ENCODE measurements at places on chromosomes 7 and 10. TPM values are rescaled to one million over a fixed set of nuclear protein-coding genes. Genes with fewer than 3 reads are reported as not detected.

Gene LRRC61
- 0.47 TPM for polyA plus RNA-seq

Gene TEX47
- polyA plus RNA-seq: not detected

Gene CALML5
- not detected for polyA plus RNA-seq

Gene ABCF2
- 69.1 TPM for polyA plus RNA-seq

Gene NPY4R2
- 33.1 TPM for polyA plus RNA-seq

DNA sequence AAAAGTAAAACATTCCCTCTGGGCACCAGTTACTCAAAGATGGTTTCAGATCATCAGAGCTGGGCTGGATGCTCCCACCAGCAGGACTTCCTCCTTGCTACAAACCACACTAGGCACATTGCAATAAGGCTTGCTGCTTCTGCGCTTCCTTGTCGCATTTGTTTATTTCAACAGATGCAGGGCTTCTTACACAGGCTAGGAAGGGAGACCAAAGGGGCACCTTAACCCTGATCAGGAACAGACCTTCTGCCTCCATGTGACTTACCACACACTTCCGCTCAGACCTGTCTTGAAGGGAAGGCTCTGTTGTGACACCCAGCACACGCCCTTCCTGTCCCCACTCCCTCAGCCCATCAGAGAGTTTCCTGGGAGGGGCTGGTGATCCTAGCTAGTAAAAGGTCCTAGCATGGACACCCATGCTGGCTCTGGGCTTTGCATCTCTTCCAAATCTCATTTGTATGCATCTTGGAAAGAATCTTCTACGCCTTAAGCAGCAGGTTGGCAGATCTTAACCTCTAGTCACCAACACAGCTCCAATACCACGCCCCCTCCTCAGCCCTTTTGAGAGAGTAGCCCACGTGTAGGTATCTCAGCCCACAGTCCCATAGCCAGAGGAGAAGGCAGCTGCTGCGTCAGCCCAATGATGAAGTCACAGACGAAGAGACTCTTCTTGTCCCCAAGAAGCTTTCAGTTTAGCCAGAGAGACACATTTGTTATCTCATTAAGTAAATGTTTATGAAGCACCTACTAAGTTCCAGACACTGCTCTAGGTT lies 47.1 kb upstream of the SVIL start:
- no peak for DNase-seq

DNA sequence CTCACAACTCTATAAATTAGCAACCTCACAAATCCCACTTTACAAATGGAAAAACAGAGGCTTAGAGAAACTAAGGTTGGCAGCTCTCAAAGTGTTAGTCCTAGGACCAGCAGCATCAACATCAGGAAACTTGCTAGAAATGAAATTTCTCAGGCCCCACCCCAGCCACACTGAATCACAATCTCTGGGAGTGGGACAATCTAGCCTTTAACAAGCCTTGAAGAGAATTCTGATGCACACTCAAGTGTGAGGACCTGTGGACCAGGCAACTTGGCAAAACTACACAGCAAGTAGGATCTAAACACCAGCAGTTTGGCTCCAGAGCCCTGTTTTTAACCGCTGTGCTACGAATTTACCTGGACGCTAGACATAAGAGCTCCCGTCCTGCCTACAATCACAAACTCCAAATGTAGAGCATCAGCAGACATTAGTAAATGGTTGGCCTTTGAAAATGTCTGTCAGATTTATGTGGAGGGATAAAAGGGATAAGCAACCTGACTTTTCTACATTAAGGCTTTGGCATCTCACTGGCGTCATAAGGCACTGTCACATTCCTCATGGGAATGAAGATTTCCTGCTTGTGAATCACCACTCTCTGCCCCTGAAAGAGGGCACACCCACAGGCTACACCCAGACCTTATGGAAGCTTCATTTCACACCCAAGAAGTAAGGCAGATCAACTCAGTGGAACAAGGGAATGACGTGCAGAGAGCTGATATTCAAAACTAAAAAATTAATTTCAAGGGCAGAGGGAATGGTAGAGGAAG lies 34.5 kb downstream of the PPP1R3C start:
- peak; percentile 91 for DNase-seq

DNA sequence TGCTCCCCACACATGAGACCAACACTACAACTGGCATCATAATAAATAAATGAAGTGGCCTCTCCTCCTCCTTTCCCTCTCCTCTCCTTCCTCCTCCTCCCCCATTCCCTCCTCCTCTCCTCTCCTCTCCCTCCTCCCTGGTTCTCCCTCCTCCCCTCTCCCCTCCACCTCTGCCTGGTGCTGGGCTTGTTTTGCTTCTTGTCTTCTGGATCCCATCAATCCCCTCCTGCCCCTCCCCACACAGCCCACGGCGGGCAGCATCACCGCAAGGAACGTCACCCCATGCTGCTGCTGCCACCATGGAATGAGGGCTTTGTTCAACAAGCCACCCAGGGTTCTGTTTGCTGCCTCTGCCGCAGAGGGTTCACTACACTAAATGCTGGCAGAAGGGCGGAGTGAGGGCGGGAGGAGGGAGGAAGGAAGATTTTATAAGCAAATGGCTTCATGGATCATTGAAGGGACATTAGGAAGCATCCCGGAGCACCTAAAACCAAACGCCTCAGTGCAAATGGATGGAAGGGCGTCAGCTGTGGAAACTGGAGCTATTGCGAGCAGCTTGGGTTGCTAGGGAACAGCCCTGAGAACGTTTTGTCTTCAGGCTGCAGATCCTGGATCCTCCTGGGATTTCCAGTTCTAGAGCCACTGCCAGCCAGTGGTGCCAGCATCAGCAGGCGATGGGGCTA lies 379.7 kb upstream of the ZMIZ1 start:
- DNase-seq: no peak

- no peak for DNase-seq
These were observed 1.1 kb upstream of the TECTB start for GRCh38 chr10:112282086-112282485.

GRCh38 chr7:154177584-154177983 lies 125.4 kb downstream of the DPP6 start:
- DNase-seq: no peak

DNA sequence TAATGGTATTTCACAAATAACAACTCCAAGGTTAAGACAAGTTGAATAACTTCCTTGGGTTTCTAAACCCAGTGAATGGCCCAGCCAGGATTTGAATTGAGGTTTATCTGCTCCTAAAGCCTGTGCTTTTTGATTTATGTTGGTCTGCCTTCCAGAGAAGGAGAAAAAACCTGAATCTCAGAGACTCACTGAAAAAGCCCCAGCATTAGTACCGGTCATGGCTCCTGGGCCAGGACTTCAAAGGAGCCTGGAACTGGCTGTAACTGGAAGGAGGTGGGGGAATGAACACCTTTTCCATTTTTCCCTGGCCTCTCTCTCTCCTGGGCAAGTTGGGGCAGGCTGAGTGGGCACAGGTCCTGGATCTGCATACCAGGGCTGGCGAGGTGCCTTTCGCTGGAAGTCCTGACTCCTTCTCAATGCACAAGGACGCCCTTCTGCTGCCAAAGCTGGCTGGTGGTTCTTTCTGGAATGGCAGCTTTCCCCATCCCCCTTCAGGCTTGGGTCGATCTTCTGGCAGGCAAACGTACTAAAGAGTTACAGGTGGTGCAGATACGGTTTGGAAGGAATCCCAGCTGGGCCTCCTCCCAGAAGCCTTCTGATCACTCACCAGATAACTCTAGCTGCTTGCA lies 268.2 kb downstream of the PTEN start:
- DNase-seq: no peak

- no peak for DNase-seq
These were observed 152.5 kb upstream of the YAE1 start for GRCh38 chr7:39413636-39414223.

DNA sequence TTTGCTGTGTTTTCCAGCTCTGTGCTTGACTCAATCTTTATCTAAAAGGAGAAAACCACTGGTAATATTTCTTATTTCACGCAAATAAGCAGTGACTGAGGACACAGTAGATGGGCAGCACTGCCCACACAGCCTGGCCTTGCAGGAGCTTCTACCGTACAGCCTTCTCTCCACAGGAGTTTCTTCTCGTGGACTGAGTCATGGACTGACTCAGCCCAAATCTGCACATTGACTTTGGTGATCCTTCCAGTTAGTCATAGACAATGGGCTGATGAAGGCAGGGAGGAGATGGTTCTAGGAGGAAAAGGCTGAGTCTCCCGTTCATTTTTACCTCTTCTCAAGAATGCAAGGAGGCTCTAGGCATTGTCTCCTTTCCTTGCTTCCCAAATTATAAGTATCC lies 200.7 kb downstream of the RAPGEF5 start:
- DNase-seq: peak; percentile 22

DNA sequence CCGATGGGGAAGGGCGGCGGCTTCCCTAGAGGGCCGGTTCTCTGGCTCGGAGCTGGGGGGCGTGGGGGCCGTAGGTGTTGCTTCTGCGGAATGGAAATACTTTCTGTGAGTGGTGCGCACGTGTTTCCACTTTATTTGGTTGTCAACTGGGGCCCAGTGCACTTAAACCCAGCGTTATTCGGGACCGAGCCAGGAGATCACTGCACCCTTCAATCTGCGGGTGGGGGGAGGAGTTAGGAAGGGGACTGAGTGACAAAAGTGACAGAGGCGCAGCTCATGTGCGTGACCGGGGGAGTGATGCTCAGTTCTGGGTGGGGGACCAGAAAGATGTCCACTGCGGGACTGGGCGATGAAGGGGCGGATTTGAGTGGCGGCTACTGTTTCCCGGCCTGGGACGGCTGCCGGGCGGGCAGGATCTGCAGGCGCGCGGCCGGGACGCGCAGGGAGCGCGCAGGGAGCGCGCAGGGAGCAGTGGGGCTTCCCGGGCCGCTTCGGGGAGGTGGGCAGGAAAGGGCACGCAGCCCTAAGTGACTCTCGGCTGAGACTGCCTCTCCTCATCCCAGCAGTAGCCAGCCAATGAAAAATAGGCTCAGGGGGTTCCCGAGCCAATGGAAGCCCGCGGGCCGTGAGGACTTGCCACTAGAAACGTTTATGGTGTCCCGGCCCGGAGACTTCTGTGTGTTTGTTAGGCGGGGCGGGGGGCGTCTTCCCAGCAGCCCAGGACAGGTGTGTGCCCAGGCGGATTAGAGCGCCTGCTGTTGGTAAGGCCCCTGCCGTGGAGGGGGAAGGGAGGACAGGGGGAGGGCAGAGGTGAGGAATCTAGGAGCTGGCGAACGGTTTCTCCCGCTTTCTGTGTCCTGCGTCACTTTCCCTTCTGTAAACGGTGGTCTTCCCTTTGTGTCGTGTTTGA lies 54.3 kb upstream of the KDM7A start:
- DNase-seq: peak; percentile 44

GRCh38 chr7:135537905-135538304 lies 19.8 kb upstream of the NUP205 start:
- no peak for DNase-seq

GRCh38 chr10:131620314-131620713 lies 280.5 kb upstream of the PPP2R2D start:
- no peak for DNase-seq

DNA sequence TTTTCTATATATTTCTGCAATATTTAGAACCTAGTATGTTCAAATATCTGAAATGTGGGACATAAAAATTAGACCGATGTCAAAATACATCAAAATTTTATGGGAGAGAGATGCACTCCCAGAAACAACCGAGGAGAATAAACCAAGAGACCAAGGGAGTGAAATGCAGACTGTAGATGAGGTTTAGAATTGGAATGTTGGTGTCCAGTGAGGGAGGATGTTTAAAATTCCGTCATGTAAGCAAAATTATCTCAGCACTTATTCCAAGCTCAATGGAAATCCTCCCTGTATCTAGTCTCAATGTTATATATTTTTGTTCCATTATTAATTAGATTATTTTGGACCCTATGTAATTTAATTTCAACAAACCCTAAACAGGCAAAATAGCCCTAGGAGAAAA lies 61.9 kb upstream of the MAGI2 start:
- DNase-seq: no peak

GRCh38 chr7:81698965-81699364 lies 70.9 kb downstream of the HGF start:
- no peak for DNase-seq

GRCh38 chr10:134247-135131 lies 766 bp upstream of the ZMYND11 start:
- peak; percentile 19 for DNase-seq

GRCh38 chr7:125511310-125511709 lies 581.7 kb upstream of the POT1 start:
- DNase-seq: no peak

DNA sequence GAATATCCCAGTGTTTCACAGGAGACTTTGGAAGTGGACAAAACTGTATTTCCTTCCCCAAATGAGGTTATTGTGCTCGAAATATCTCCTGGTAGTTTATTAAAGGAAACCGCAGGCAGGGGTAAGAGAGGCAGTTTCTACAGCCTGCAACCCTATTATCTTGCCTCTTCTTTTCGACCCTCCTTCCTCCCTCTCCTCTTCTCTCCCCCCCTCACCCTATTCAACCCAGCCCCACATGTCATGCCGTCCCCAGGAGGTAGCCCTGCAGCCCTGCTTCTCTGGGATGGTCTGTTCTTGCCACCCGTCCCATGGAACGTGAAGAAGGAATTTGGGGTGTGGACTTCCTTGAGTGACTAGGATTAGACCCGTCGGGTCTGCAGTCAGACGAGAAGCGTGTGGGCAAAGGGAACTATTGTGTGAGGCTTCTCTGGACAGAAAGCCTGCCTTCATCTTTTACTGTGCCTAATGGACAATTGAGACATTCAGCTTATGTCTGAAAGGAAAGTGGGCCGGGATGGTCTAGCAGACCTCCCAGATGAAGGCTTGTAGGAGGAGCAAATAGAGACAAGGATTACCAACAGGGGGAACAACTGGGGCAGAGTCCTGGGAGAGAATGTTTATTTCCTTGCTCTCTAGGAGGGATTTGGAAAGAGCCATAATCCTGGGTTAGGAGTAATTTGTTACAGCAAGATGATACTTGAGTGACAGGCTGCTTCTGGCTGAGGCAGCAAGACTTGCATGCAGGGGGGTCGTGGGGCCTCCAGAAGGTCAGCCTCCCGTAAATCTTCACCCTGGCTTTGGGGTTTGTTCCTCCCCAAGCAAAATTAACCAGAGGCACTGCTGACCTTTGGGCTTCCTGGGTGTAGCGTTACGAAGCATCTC lies 77.8 kb downstream of the TCF7L2 start:
- DNase-seq: no peak

DNA sequence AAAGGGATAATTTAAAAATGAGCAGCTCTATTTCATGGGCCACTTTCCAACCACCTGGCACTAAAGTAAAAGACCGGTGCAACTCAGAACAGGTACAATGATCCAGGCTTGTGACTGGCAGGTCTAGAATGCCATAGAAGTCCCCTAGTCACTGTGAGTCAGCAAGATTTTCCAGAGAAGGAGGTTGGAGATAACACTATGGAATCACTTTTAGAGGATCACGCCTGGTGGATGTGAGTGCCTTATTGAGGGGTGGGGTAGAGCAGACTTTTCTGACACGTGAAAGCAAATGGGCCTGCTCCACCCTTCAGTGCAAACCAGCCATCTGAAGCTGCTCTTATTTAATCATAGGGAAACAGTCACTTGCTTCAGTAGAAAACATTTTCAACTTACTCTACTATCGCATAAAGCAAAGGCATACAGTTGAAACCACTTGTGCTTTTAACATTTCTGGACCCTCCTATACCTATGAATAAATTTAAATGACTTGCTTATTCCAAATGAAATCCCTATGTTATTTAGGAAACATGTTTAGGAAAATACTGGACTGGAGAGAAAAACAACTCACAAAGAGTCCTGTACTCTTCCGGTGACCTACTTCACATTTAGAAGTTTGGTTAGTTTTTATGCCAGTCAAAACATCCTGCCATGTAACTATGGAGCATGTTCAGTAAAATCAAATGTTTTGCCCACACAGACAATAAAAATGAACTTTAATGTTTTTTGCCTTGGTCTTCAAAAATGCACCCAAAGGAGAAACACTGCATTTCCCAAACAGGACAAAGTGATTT lies 21.5 kb upstream of the AKR1C1 start:
- DNase-seq: peak; percentile 91
